Heart right ventricle (tissue), 16 donors: ENCODE measurements at places on chromosomes 6 and 20. TPM values are rescaled to one million over a fixed set of nuclear protein-coding genes. Genes with fewer than 3 reads are reported as not detected.

LY6G5C gene
- 2.0 TPM for total RNA-seq

GRCh38 chr20:37144856-37145404 is 34.2 kb upstream of the RPN2 start:
- no peaks in the 10 kb centered on the region for H3K27me3 ChIP-seq
- no peaks in the 10 kb centered on the region for H3K4me1 ChIP-seq
- H3K36me3 ChIP-seq: no peaks in the 10 kb centered on the region

DNA sequence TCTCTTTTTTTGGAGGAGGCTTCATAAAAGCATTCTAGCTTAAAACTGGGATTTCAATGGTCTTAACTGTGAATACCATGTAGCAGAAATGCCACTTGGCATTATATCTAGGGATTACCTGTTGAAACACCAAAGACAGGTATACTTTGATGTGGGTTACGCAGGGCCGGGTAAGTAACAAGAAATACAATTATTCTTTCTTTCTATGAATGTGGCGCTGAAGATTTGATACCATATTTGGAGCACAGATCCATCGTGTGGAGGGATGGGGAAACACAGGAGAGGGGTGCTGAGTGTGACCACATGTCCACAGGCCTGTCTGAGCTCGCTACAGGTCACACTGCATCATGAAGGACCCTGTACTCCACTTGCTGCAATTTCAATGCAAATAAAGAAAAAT is 257.8 kb downstream of the GMPR start:
- no peak overlapping the region for H3K27ac ChIP-seq
- H3K4me3 ChIP-seq: no peak overlapping the region
- H3K27me3 ChIP-seq: no peaks in the 10 kb centered on the region
- H3K36me3 ChIP-seq: no peaks in the 10 kb centered on the region
- peaks cover 7% of the 10 kb centered on the region for H3K4me1 ChIP-seq
- no peak for DNase-seq

GRCh38 chr20:37892001-37892400 is 10.9 kb upstream of the VSTM2L start:
- no peak for DNase-seq
- no peaks in the 10 kb centered on the region for H3K36me3 ChIP-seq

- H3K27me3 ChIP-seq: no peaks in the 10 kb centered on the region
- H3K4me3 ChIP-seq: no peak overlapping the region
- H3K36me3 ChIP-seq: no peaks in the 10 kb centered on the region
- DNase-seq: peak; percentile 52
- H3K27ac ChIP-seq: peak overlapping the region; percentile 40
These were observed 269.5 kb upstream of the HSF2 start for GRCh38 chr6:122130026-122130348.
